SK-N-SH (cell line): ENCODE measurements at places on chromosomes 4 and X.

GRCh38 chrX:128897621-128898020 lies 625.7 kb downstream of the SMARCA1 start:
- no peak for DNase-seq

DNA sequence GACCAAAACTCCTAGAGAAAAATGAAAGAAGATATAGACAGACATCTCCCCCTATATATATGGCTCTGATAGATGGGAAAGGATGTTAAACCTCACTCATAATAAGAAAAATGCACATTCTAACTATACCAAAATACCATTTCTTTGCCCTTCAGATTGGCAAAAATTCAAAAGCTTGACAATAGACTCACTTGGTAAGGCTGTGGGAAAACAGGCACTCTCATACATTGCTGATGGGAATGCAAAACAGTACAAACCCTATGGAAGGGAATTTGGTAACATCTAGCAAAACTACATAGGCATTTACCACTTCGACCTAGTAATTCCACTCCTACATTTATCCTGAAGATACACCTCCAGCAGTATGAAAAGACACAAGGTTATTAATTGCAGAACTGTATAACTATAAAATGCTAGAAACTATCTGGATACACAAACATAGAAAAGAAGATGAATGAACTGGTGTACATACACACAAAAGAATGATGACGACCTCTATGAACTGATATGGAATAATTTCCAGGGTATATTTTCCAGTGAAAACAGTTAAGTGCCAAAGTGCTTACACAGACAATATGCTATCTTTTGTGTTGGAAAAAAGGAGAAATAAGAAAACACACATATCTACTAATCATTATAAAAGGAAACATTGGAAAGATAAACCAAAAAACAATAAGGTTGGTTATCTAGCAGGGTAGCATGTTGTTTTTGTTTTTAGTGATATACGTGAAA lies 48.5 kb downstream of the WDFY3 start:
- DNase-seq, result no peak

DNA sequence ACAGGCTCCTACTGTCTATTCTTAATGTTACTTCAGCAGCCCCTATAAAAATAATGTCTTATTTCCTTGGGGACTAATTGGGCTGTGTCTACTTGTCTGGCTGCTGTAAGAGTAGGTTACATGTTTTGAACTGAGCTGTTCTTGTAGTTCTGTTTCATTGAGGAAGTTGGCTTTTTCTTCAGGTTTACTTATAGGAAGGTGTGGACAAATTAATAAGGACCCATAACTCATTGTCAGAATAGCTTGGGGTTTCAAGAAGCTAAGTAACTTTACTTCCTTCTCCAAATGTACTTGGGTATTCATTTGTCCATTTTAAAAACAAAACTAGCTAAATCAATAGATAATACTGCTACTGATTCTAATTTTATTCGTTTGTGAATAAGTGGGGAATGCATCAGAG lies 487.2 kb downstream of the FAT4 start:
- no peak for DNase-seq

- no peak for DNase-seq
Observed at GRCh38 chr4:87053802-87054767, 119.3 kb downstream of the AFF1 start.

DNA sequence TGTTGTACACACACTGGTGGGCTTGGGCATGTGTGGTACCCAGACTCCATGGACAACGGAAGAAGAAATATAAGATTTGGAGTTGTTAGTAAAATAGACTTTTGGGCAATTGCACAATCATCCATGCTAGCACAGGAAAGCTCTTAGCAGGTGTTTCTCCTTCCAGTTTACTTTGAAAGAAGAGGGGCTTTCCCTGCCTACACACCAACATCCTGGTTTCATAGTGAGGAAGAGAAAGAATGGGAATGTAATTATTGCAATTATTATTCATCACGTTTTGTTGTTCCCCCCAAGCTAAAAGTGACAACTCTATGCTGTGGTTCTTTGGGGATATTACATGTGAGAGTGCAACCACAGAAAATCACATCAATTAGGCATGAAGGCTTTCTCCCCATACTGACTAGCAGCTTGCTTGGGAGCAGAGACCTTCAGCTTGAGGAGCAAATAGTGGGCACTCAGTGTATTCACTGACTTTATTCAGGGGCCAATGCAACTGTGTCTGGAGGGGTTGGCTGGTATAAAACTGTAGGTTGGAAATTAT lies 57.2 kb upstream of the PUDP start:
- no peak for DNase-seq

GRCh38 chr4:73213916-73214653 lies 44.5 kb downstream of the ANKRD17 start:
- DNase-seq, result no peak

GRCh38 chrX:146754268-146754667 lies 55.3 kb upstream of the CXorf51B start:
- no peak for DNase-seq

GRCh38 chrX:137032341-137032694 lies 1.5 kb downstream of the GPR101 start:
- no peak for DNase-seq

- no peak for DNase-seq
Observed at GRCh38 chrX:118780911-118781310, 42.7 kb upstream of the ZCCHC12 start.

DNA sequence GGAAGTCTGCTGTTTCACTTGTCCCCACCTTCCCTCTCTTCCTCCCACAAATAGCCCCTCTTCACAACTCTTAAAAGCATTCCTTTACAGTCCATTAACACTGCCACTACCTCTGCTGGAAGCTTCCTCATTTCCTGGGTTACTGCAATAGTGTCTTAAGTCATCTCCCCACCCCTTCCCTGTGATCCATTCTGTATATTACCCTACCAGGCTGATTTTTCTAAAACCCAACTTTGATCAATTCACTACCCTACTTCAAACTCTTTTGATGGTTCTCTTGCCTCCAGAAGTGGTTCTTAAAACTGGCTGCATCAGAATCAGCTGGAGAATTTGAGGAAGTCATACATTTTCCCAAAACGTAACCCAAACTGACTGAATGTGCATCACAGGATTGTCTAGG lies 8.8 kb upstream of the XIAP start:
- DNase-seq, result no peak

DNA sequence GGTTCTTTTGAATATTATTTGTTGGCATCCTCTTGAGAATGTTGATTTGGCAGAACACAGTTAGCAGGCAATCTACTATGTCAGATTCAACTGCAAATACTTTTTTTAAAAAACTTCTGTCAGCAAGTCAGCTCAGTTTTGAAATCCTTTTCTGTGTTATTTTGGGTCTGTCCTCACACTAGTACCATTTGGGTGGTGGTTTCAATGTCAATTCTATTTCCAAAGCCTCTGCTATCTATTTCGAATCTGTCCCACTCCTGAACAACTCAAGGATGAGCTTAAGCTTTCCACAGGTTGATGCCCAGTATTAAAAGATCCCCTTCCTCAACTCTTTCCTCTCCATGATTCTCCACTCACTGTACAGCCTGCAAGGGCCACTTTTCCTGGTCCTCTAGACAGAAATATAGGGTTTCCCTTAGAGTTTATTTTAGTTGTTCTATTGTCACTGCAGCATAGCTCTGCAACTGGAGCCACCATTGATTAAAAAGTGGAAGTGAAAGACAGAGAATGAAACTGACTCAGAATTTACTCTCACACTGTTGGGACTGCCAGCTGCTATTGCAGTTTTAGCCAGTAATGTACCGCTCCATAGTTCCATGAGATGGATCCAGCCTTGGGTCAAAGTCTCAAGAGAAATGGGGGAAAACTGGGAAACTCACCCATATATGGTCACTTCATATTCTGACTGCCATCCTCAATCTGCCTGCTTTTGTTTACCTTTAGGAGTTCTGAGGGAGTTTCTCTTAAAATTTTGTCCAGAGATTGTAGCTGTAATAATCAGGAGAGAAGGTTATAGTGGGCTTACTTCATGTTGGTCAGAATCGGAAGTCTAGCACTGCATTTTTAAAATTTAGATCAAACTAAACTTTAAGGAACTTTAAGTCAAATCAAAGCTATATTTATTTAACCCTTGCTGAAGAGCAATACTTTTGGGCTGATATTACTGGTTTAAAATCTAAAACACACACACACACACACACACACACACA lies 14.6 kb downstream of the HDX start:
- DNase-seq, result no peak

DNA sequence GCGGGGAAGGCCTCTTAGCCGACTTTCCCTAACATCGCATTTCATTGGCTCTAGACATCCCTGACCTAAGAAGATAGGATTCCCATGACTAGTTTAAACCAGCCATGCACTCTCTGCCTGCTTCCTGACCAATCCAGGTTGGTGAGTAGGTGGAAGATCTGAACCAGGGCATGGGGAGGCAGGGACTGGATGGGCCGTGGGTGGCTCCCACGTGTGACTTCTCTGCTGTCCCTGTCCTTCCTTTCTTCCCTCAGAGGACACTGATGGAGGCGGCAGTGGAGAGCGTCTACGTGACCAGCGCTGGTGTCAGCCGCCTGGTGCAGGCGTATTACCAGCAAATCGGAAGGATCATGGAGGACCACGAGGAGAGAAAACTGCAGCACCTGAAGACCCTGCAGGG lies 90.7 kb downstream of the EVC start:
- no peak for DNase-seq

- no peak for DNase-seq
Observed at GRCh38 chrX:39536211-39536610, 561.5 kb downstream of the BCOR start.

DNA sequence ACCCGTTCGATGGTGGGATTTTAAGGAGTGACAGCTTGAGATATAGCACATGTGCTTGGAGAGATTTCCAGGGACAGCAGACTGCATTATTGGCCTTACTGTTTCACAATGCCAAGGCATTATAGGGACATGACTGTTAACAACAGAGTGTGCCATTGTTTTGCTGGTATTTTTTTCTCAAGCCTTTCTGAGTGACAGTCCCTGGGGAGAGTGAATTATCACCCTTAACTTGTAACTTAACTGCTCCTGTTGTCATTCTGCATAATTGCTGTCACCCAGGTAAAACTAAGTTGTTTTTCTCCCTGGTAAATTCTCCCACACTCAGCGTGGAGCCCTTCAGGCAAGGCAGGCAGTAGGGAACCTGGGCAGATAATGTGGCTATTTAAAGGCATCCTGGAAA lies 989.2 kb upstream of the LCORL start:
- DNase-seq, result no peak

- DNase-seq, result no peak
Observed at GRCh38 chr4:142596121-142596520, 250.0 kb downstream of the INPP4B start.

DNA sequence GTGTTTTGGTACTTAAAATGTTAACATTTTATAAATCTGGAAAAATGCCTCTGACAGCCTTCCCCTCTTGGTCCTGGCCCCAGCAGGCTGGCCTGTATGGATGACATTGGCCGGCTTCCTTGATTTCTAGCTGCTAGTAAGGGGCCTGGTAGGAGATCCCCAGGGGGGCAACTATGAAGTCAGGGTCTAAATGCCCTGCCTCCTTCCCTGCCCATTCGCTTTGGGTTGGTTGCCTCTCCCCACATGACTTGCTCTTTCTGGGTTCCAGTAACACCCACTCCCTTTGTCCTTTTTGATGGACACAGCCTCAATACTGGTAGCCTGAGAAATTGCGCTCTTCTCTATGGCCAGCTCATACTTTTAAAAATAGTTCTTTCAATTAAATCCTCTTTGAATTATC lies 78.0 kb upstream of the MAD2L1 start:
- no peak for DNase-seq

GRCh38 chr4:97900229-97900628 lies 243.0 kb downstream of the STPG2 start:
- no peak for DNase-seq

DNA sequence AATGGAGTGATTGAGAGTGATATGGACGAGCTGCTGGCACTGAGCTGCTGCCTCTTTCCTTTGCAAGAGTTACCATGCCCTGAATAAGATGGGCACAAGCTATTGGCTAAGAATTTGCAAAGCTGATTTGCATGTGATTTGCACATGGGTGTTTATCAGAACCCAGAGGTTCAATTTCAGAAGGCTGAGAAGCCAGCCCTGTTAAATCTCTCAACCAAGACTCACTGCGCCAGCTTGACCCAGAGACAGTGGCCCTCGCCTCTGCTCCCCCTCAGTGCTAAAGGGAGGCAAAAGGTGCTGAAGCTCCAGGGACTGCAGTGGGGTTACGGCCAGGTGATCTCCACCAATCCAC lies 701 bp downstream of the ARHGAP4 start:
- DNase-seq, result no peak

DNA sequence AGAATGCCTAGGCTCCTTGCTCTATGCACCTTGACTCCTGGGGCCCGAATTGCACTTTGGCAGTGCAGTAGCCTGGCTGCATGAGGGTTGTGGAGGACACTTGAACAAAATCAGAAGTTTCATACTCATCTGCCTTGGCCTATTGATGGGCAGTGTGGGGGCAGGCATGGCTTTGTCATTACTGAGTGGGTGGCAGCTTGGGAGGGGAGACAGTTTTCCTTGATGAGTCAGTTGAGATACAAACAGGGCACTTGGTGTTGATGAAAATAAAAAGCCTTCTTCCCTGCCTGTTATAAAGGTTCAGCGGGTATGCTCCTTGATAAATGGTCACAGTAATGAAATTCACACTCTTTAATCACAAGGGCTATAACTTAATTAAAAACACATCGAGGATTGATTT lies 126.8 kb upstream of the MAMLD1 start:
- DNase-seq, result no peak

- DNase-seq, result no peak
Observed at GRCh38 chr4:22537864-22538263, 22.0 kb upstream of the ADGRA3 start.

DNA sequence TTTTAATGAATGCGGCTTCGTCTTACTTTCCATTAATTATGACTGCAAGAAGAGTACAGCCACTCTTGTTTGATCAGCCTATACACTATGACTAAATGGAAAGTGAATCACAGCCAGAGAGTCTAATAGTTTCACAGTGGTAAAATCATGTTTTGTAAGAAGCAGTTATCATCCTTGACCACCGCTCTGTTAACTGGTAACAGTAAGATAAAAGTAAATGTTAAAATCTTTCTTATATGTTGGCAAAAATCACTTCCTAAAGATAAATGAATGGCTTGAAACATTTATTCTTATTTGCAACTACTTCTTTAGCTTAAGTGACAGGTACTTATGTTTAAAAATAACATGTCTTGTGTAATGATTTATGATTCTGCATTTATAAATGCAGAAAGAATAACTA lies 13.2 kb downstream of the GALNT7 start:
- DNase-seq, result no peak

GRCh38 chr4:171334549-171334948 lies 478.7 kb upstream of the GALNTL6 start:
- DNase-seq, result no peak
